ENCODE measurements at places on chromosomes 12 and 14.

DNA sequence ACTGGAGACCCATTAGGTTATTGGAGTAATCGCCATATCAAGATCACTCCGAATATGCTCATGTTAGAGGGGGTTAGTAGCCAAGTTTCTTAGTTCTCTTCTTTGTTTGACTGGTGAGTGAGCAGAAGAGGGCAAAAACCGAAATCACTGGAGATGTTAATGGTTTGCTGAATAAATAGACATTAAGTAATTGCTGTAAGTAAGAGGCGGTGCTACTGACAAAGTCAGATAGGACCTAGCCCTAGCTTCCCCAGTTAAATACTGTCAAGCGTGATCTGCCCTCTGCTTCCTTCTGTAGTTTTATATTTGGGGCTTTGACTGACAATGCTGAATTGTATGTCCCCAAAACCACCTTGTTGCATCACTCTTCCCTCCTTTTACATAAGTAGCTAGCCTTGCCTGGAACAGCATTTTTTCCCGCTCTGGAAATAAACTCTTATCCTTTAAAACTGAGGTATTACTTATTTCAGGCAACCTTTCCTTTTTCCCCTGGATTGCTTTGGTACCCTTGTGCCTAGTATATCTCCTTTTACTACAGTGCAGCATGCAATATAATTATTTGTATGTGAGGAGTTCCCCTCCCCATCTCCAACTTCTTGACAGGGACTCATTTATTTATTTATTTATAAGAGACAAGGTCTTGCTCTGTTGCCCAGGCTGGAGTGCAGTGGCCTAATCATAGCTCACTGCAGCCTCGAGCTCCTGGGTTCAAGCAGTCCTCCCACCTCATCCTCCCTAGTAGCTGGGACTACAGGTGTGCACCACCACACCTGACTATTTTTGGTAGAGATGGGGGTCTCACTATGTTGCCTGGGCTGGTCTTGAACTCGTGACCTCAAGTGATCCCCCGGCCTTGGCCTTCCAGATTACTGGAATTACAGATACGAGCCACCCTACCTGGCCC is 1.4 kb downstream of the SNRPF start:
- DNase-seq = no peak

DNA sequence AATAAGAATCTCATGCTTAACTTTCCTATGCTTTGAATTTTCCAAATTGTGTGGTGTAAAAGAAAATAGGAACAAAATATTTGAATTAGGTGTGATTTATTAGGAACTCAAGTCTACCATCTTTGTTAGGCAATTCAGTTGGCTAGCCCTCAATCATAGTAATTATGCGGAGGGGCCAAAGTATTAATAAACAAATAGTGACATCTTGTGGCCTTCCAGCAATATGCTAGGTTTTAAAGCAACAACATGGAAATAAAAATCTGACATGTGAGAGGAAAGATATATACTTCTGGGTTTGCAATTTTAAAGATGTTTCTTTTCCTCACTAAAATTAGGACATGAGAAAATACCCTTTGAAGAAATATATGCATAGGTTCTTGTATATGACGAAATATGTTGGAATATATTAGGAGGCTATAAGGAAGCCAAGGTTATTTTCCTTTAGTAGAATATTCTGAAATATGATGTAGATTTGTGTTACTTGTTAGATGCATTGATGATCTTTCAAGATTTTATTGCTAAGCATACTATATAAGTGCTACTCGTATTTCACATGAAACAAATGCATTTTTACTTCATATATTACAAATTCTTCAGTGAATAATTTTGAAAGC is 200.4 kb downstream of the PTPRO start:
- no peak for DNase-seq

- no peak for DNase-seq
Observed at GRCh38 chr14:74503938-74504335, 10.4 kb downstream of the ISCA2 start.

DNA sequence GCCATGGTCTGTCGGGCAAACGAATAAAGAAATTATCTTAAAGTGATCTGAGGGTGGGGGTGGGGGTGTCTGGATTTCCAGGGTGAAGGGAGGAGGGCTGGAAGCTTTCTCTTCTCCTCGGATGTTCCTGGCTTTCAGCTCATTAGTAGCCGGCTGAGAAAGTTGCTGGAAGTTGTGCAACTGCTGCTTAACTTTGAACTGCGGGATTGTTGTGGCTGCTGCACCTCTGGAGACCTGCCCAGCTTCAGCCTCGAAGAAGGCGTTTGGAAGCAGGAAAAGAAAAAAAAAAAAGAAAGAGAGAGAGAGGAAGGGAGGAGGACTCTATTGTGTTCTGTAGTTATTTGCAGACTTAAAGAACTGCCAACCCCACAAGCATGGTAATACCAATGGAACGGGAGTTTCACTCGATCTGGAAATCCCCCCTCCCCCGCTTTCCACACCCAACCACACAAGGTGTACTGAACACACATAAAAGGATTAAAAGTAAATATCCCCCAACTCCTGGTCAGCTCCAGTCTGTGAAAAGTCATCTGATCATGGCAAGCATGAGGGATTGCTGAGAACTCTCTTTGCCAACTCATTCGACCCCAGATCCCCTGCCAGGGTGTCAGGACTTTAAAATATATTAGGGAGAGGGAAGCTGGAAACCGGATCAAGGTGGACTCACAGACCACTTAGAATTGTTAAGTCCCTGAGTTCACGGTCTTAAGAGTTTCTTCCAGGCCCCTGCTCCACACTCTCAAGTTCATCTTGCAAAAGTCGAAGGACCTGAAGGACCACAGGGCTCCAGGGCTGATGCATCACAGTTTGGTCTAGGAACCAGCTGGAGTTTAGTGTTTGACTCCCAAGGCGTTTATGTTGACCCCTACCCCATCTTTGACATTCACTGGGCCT is at the start of gene RASSF9:
RASSF9 (minus strand) TSS at position 213 of the 894 bp plus-strand sequence; CDS start at position 5, 208 bp downstream.
- no peak for DNase-seq

- no peak for DNase-seq
Observed at GRCh38 chr12:69904777-69905176, 79.8 kb downstream of the MYRFL start.

- DNase-seq = peak; percentile 0
Observed at GRCh38 chr12:4289998-4290790, 16.6 kb downstream of the CCND2 start.

DNA sequence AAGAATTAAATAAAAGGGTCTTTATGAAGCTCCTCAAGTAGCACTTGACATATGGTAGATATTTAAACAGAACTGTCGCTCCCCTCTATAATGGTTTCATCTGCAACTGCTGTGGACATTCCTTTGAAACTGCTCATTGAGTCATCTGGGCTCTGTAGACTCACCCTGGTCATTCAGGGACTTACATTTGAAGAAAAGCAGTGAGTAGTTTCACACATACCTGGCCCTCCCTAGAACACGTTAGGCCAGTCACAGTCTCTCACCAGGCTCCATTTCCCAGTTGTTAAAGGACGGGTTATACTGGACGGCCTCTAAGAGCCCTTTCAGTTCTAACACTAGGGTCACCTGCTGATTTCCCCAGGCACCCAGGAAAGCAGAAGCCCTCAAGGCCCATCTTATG is 217.0 kb downstream of the BCL11B start:
- DNase-seq = no peak

- DNase-seq = no peak
Observed at GRCh38 chr12:93759512-93760081, 82.4 kb downstream of the CRADD start.

DNA sequence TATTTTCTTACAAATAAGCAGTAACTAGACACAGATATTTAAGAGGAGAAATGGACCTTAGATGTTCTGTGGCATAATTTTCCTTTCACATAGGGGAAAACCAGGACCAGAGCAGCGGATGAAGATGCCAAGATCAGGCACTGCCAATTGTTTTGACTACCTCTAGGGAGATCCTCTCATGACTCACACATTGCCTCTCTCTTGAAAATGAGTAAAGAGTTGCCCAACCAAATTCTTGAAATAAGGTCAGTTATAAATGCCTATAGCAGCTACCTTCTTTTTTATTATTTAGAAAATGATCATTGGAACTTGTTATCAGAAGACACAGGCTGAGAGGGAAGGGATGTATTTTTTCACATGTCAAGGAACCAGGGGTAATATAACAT is 263.4 kb upstream of the PLEKHG7 start:
- no peak for DNase-seq

GRCh38 chr12:94873734-94874517 is 129.6 kb downstream of the NDUFA12 start:
- DNase-seq = peak; percentile 18

GRCh38 chr12:93091886-93092648 is 163.0 kb upstream of the EEA1 start:
- DNase-seq = no peak

- DNase-seq = no peak
Observed at GRCh38 chr12:24798335-24798734, 150.6 kb downstream of the BCAT1 start.

- no peak for DNase-seq
Observed at GRCh38 chr14:60183138-60183537, 17.9 kb upstream of the DHRS7 start.

DNA sequence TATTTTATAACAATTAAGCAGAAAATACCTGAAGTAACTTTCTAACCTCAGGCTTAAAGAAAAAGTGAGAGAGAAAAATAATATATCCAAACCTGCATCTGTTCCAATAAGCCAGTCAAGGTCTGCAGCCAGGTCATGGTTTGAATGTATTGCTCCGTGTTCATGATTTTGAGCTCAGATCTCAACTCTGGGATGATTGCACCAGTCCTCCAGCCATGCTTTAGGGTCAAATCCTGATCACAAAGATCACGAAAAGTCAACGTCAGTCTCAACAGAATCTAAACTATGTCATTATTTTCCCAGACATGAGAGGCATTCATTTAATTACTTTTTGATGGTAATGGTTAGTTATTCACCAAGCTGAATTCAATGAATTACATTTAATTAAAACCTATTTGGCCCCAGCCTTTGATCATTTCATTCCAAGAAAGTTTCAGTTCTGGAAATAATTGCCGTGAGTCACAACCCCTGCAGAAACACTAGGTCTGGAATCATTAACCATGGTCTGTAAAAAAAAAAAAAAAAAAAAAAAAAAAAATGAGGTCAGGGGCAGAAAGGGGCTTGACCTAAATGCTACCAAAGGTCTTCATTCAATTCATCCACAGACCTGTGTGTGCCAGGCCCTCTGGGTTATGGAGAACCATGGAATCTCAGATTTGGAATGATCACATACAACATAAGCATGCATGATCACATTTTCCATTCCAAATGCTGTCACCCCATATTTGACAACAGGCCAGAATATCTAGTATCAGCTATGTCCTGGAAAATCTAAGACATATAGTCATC is 55.6 kb downstream of the NT5DC3 start:
- DNase-seq = no peak

- DNase-seq = no peak
Observed at GRCh38 chr14:39755269-39755878, 323.1 kb upstream of the FBXO33 start.

GRCh38 chr12:101885912-101886561 is 8.7 kb downstream of the DRAM1 start:
- DNase-seq = no peak

- no peak for DNase-seq
Observed at GRCh38 chr12:33116284-33116683, 219.7 kb upstream of the PKP2 start.

- no peak for DNase-seq
Observed at GRCh38 chr12:6887460-6887859, 14.4 kb upstream of the SPSB2 start.

GRCh38 chr12:34016361-34016760 is 5.9 kb upstream of the ALG10 start:
- no peak for DNase-seq

DNA sequence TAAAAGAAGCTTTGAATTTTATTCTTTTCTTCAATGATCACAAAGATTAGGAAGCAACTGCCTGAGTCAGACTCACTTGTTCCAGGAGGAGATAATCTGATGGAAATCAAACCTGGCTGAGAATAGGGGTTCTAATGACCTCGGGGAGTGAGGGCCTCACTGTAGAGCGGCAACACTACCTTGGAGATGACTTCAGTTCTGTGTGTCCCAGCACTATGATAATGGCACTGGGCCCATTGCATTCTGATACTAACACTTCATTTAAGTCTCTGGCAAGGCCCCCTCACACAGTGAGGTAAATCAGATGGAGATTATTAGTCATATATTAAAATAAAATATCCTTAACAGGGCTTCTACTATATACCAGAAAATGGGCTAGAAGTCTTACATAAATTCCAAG is 233.3 kb upstream of the EGLN3 start:
- no peak for DNase-seq

Measured in stimulated activated CD4-positive, alpha-beta T cell treated with anti-CD3 and anti-CD28 coated beads, Interleukin-15, amount 100 ng/mL, for 24 hours (primary cell).